T-helper 17 cell (primary cell): ENCODE measurements at places on chromosomes 2 and 18. TPM values are rescaled to one million over a fixed set of nuclear protein-coding genes. Genes with fewer than 3 reads are reported as not detected.

The GCKR gene
- total RNA-seq, result not detected

The CHST10 gene
- 2.8 TPM for total RNA-seq

The MATN3 gene
- total RNA-seq, result not detected

The FAM237A gene
- total RNA-seq, result not detected

The ZNF385B gene
- not detected for total RNA-seq

The EMILIN2 gene
- total RNA-seq, result 5.8 TPM

- peaks cover 10% of the 10 kb centered on the region for H3K4me1 ChIP-seq
- H3K4me3 ChIP-seq, result no peak overlapping the region
- no peak overlapping the region for H3K27ac ChIP-seq
Measured at GRCh38 chr2:189506514-189506976, 65.3 kb downstream of the WDR75 start.

- no peak overlapping the region for H3K27ac ChIP-seq
- H3K4me3 ChIP-seq, result no peak overlapping the region
- H3K4me1 ChIP-seq, result no peaks in the 10 kb centered on the region
Measured at GRCh38 chr2:71697106-71698004, 244.0 kb downstream of the DYSF start.

GRCh38 chr2:217394510-217395351, 534.9 kb upstream of the TNP1 start:
- H3K4me1 ChIP-seq, result no peaks in the 10 kb centered on the region
- H3K4me3 ChIP-seq, result no peak overlapping the region
- no peaks in the 10 kb centered on the region for H3K36me3 ChIP-seq
- no peaks in the 10 kb centered on the region for H3K27me3 ChIP-seq

- H3K27ac ChIP-seq, result no peak overlapping the region
- H3K27me3 ChIP-seq, result no peaks in the 10 kb centered on the region
- no peak overlapping the region for H3K4me3 ChIP-seq
- no peaks in the 10 kb centered on the region for H3K4me1 ChIP-seq
- no peak for DNase-seq
- no peaks in the 10 kb centered on the region for H3K36me3 ChIP-seq
Measured at GRCh38 chr2:106857882-106858478, 28.0 kb downstream of the ST6GAL2 start.

DNA sequence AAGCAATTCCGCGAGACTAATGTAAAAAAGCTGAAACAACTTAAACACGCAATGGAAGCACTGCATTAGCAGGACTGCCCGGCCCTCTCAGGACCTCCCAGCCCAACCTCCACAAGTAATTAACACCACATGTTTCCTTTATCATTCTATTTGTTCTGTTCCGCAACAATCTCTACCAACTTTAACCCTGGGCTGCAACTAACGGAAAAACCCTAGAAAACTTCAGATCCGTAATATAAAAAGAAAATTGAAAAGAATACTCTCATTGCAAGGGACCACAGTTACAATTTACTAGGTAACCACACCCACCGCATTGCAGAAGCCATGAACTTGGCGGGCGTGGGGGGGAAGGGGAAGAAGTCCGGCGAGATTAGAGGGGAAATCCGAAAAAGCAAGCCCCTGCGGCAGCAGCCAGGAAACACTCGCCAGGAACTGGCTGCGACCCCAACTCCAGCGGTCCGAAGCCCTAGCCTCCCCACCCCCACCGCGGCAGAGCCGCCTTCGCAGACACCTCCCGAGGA, 1.2 kb downstream of the EPB41L3 start:
- peaks cover 66% of the 10 kb centered on the region for H3K27me3 ChIP-seq
- no peak for DNase-seq
- H3K4me1 ChIP-seq, result peaks cover 2% of the 10 kb centered on the region
- no peak overlapping the region for H3K27ac ChIP-seq
- H3K4me3 ChIP-seq, result peak overlapping the region; percentile 65
- H3K36me3 ChIP-seq, result peaks cover 2% of the 10 kb centered on the region

DNA sequence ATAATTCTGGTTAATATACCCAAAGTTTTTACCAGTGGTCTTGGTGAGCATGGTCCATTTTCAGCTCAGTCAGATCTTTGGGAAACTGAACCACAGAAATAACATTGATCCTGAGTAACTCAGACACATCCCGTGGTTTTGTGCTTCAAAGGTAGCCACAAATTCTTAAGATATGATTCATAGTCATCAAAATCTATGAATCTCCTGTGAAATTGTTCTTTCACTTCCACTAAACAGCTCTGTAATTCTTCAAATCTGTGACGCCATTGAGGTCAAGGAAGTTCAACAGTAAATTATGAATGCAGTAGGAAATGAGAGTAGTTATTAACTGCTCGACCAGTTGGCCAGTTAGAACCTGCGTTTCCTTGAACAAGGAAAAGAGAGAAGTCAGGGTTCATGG, 147.3 kb downstream of the IRS1 start:
- DNase-seq, result no peak
- H3K4me3 ChIP-seq, result no peak overlapping the region
- no peaks in the 10 kb centered on the region for H3K27me3 ChIP-seq

DNA sequence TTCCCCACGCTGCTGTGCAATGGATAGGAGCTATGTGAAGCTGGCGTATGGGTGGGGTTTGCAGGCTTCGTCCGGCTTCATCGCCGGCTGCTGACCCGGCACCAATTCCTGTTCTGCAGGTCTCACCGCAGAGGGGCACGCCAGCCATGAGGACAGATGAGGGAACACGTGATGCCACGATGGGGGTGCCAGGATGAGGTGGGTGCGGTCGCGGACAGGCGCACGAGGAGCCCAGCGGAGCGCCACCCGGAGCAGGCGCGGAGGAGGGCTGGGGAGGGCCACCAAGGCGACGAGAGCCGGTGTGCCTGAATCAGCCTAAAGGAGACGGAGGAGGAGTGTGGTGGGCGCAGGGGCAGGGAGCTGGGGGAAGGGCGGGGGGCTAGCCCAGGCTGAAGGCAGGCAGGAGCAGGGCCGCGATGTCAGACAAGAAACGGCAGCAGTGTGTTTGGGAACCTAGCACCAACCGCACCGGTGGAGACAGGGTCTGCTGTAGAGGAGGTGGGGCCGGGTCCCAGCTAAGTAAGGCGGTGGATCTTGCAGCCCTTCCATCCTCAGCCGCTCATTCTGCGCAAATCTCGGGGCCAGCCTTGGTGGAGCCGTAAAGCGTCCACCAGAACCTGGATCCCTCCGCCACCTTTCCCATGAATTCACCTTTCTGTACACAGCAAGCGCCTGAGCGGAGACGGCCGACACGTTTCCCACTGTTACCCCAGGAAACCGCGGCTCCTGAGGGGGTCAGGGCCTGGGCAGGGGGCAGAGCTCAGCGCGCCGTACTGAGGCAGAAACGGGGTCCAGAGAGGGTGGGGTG, 17.0 kb upstream of the CD8A start:
- no peak for DNase-seq
- H3K27me3 ChIP-seq, result peaks cover 44% of the 10 kb centered on the region
- H3K4me1 ChIP-seq, result peaks cover 17% of the 10 kb centered on the region
- peak overlapping the region; percentile 4 for H3K27ac ChIP-seq
- peak overlapping the region; percentile 98 for H3K4me3 ChIP-seq
- H3K36me3 ChIP-seq, result peaks cover 2% of the 10 kb centered on the region

DNA sequence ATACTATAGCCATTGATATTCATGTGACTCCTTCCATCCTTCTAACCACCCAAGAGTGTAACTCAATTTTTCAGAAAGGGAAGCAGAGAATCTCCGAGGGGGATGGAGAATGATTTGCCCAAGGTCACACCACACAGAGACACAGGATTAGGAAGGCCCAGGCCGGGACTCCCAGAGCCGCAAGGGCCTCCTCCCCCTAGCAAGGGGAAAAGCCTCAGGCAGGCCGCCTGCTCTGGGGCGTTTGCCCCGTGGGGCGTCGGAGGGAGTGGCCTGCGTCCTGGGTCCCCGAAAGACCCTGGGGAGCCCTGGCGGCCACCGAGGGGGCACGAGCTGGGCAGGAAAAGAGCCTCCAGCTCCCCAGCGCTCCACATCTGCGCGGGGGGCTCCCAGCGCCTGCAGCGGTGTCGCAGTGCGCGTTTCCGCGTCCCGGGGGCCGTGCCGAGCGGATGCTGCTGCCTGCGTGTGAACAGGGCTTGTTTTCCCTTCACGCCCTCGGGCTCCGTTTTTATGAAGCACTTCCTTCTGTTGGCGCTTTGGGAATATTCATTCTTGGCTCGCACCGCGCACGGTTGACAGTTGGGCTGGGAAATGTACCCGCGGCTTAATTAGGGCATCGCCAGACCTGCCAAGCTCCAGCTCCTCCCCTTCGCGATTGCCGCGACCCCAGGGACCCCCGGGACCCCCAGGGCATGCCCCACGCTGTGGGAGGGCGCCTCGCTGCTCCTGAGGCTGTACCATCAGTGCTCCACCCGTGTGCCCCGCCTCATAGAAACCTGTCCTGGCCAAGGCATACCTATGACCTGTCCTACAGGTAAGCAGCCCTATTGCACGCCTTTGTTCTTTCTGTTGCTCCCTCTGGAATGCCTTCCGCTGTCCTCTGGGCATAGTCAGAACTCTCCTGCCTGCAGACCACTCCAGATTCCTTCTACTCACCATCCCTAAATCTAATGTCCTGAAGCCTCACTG, 158.9 kb upstream of the GLI2 start:
- H3K4me3 ChIP-seq, result no peak overlapping the region
- H3K36me3 ChIP-seq, result peaks cover 2% of the 10 kb centered on the region
- H3K27me3 ChIP-seq, result peaks cover 54% of the 10 kb centered on the region
- no peak for DNase-seq

- no peak overlapping the region for H3K4me3 ChIP-seq
- no peak overlapping the region for H3K27ac ChIP-seq
- peaks cover 8% of the 10 kb centered on the region for H3K36me3 ChIP-seq
- DNase-seq, result no peak
Measured at GRCh38 chr2:54915101-54915500, 135.2 kb downstream of the RTN4 start.

DNA sequence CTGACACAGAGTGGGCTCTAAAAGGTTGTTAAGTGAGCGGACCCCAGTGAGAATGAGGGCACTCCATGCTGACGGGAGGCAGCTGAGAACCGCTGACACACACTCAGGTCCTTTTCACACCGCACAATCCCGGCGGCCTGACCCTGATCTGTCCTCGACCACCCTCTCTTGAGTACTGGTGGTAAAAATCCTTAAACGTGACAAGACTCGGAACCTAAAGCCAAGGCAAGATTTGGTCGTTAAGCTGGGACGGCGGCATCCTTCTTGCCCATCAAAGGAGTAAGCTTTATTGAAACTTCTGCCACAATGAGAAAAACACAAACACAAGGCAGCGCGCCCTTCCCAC, 569 bp downstream of the TMX3 start:
- no peaks in the 10 kb centered on the region for H3K27me3 ChIP-seq
- H3K36me3 ChIP-seq, result peaks cover 2% of the 10 kb centered on the region
- peak overlapping the region; percentile 93 for H3K27ac ChIP-seq
- DNase-seq, result no peak

GRCh38 chr2:203585516-203585915, 50.4 kb upstream of the RAPH1 start:
- H3K27me3 ChIP-seq, result no peaks in the 10 kb centered on the region
- H3K4me1 ChIP-seq, result peaks cover 9% of the 10 kb centered on the region
- no peak overlapping the region for H3K4me3 ChIP-seq
- DNase-seq, result no peak
- no peak overlapping the region for H3K27ac ChIP-seq

- H3K4me3 ChIP-seq, result no peak overlapping the region
- H3K36me3 ChIP-seq, result no peaks in the 10 kb centered on the region
- no peaks in the 10 kb centered on the region for H3K4me1 ChIP-seq
- no peaks in the 10 kb centered on the region for H3K27me3 ChIP-seq
- no peak for DNase-seq
Measured at GRCh38 chr2:216838151-216838550, 21.7 kb downstream of the TNP1 start.

GRCh38 chr2:231326404-231326803, 69.1 kb upstream of the B3GNT7 start:
- no peak overlapping the region for H3K4me3 ChIP-seq
- no peak overlapping the region for H3K27ac ChIP-seq
- no peak for DNase-seq
- H3K4me1 ChIP-seq, result peaks cover 2% of the 10 kb centered on the region

DNA sequence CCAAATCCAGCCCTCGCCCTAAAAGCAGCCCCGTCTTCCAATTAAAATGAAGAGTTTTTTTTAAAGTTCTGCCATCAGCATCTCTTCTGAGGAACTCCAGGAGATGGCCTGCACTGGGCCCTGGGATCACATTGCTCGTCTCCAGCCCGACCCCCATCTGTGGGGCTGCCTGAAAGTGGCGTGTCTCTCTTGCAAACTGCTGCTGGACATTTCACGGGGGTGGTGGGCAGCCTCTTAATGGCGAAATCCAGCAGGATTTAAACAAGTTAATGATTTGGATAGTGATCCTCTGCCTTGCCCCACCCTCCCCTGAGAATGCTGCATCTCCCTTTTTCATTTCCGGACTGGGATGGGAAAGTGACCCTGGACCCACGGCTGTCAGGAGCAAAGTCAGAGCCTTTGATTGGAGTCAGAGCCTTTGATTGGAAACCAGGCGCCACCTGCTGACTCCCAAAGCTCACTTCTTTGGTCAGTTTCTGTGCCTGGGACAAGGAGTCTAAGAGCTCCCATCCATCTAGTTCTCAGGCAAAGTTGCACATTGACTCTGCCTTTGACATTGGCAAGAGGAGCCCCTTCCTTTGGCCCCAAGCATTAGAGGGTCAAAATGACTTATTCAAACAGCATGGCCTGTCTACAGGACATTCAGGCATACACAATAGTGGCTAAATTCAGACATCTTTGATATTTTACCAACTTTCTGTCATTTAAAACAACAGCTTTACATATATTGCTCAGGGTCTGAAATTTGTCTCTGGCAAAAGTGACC, 155.2 kb downstream of the SH3BP4 start:
- H3K4me3 ChIP-seq, result no peak overlapping the region
- peaks cover 2% of the 10 kb centered on the region for H3K36me3 ChIP-seq
- peaks cover 45% of the 10 kb centered on the region for H3K27me3 ChIP-seq
- no peaks in the 10 kb centered on the region for H3K4me1 ChIP-seq
- no peak for DNase-seq
- no peak overlapping the region for H3K27ac ChIP-seq

GRCh38 chr2:127448526-127448925, 30.3 kb downstream of the PROC start:
- no peaks in the 10 kb centered on the region for H3K4me1 ChIP-seq
- no peak for DNase-seq
- no peak overlapping the region for H3K27ac ChIP-seq
- peaks cover 6% of the 10 kb centered on the region for H3K36me3 ChIP-seq
- H3K4me3 ChIP-seq, result no peak overlapping the region

DNA sequence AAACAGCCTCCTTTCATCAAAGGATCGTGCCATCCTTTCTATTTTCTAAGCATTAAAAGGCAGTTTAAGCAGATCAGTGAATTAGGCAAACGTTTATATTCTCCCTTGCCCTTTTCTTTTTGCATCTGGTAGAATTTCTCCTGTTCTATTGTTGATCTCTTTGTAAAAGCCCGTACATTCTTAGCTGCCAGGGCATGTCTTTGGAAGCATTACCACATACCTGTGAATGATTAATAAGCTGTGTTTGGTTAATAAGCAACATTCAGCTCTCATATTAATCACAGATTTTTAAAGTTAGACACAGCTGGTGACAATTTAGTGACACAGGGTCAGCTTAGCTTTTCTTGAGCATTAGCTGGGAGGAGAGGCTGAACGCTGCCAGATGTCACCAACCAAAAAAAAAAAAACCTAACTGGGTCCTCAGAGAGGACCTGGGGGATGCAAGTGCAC, 33.8 kb upstream of the CYP1B1 start:
- peaks cover 4% of the 10 kb centered on the region for H3K36me3 ChIP-seq
- no peak for DNase-seq
- no peak overlapping the region for H3K27ac ChIP-seq
- peaks cover 51% of the 10 kb centered on the region for H3K27me3 ChIP-seq
- H3K4me3 ChIP-seq, result no peak overlapping the region
